CD4-positive, alpha-beta T cell treated with Interleukin-15 for 4 hours (primary cell): ENCODE measurements at places on chromosomes 1 and 21.
A peak's percentile ranks its signal among the peaks of the same experiment; 100 is the strongest.

- no peak for DNase-seq
Observed at GRCh38 chr1:12637693-12638092, 6.2 kb upstream of the AADACL4 start.

- peak; percentile 28 for DNase-seq
Observed at GRCh38 chr1:8818325-8818775, 910 bp upstream of the RERE start.

DNA sequence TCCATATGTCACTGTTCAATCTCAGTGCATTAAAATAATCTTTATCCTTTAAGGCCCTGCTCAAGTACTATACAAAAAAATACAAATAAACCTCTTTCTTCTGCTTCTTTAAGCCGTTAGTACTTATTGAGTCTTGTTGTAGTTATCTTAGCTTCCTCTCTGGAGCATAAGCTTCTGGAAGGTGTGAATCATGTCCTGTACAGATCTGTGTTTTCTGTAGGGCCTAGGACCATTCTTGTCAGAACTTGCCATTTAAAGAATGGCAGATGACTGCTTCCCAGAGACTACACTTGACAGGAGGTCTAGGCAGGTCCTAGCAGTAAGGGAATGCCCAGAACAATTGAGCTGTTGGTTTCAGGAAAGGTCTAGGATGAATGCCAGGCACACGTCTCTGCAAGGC is 12.9 kb downstream of the NEK7 start:
- no peak for DNase-seq

DNA sequence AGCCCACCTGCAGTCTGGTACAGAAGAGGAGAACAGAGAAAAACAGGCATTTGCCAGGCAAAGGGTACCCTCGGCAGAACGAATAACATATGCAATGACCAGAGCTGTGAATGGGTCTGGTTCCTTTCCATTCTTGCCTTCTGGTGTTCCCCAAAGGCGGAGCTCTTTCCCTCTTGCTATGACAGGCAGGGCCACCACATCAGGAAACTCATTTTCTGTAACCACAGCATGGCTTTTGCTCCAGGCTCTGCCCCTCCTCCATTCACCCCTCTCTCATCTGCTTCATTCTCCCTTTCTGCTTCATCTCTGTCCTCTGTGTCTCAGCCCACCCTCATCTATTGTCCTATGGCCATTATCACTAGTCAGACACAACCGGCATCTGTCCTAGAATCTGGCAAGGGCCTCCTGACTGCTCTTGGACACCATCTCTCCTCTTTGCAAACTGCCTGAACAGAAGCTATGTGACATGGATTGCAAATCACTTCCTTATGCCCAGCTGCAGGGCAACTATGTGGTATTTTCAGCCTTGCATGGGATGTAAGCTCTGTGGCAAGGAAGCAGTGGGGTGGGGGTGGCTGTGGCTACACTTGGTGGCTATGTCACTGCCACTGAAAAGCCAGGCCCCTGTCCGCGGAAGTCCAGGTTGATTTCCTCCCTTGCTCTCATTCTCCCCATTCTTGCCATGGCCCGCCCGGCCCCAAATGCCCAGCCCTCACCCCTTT is 78.8 kb upstream of the ABCD3 start:
- DNase-seq: no peak

DNA sequence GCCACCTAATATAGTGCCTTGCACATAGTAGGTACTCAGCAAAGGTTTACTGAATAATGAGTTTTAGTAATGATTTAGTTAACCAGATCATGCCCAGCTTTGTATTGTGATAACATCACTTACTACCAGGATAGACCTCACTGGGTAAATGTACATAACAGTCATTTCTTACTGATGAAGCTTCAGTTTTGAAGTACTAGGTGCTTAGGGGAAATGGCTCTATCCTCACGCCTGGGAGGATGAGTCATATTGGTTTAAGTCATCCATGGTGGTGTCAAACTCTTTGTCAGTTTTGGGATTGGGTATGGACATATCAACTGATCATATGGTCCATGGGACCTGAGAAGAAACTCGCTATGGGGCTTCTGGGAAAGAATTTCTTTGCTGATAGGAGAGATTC is 90.6 kb upstream of the USP24 start:
- no peak for DNase-seq

- DNase-seq: no peak
Observed at GRCh38 chr1:27823784-27824183, 6.8 kb upstream of the PPP1R8 start.

GRCh38 chr1:209375097-209375496 is 208.4 kb upstream of the CAMK1G start:
- no peak for DNase-seq

DNA sequence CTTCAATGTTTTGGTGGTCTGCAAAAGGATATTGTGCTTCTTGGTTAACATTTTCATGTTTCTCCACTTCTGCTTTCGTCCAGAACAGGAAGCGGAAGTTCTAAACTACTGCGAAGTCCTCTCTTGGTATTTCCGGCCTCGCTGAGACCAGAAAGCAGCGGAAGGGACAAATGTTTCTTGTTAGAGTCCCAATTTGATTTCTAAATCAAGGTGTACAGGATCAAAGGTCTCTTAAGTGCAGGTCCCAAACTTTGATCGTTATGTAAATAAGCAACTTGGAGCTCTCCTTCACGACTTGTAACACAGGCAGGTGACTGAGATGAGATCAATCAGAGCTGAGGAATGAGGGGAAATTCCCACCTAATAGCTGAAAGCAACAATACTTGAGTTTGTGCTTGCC is 40.1 kb upstream of the HMCN1 start:
- DNase-seq: peak; percentile 46
